Stimulated activated CD4-positive, alpha-beta T cell treated with anti-CD3 and anti-CD28 coated beads, Interleukin-15, amount 100 ng/mL, for 1 hour (primary cell): ENCODE measurements at places on chromosomes 11 and 22.

DNA sequence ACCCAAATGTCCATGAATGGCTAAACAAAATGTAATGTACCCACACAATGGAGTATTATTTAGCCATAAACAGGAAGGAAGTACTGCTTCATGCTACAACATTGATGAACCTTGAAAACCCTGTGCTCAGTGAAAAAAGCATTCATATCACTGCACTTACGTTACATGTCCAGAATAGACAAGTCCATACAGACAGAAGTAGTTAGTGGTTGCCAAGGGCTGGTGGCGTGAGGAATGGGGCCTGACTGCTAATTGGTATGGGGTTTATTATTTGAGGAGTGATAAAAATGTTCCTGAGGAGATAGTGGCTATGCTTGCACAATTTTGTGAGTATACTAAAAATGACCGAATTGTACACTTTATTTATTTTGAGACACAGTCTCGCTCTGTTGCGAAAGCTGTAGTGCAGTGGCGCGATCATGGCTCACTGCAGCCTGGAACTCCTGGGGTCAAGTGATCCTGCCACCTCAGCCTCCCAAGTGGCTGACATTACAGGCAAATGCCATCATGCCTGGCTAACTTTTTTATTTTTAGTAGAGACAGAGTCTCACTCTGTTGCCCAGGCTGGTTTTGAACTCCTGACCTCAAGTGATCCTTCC, 7.7 kb upstream of the SYVN1 start:
- DNase-seq: no peak

DNA sequence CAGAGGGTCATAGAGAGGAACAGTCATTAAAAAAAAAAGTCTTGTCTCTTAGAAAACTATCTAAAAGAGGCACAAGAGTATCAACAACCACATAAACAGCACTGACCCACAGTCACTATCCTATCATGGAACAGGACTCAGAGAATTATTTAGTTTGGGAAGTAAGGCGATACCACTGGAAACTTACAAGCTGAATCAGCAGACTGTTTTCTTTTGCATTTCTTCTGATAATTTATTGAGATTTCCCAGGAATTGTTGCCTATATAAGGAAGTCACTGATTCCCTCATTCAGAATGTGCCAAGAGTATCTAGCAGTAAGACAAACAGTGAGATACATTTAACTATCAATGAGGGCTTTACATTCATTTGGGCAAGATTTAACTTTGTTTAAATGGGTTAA, 304.1 kb downstream of the GUCY1A2 start:
- DNase-seq: no peak

DNA sequence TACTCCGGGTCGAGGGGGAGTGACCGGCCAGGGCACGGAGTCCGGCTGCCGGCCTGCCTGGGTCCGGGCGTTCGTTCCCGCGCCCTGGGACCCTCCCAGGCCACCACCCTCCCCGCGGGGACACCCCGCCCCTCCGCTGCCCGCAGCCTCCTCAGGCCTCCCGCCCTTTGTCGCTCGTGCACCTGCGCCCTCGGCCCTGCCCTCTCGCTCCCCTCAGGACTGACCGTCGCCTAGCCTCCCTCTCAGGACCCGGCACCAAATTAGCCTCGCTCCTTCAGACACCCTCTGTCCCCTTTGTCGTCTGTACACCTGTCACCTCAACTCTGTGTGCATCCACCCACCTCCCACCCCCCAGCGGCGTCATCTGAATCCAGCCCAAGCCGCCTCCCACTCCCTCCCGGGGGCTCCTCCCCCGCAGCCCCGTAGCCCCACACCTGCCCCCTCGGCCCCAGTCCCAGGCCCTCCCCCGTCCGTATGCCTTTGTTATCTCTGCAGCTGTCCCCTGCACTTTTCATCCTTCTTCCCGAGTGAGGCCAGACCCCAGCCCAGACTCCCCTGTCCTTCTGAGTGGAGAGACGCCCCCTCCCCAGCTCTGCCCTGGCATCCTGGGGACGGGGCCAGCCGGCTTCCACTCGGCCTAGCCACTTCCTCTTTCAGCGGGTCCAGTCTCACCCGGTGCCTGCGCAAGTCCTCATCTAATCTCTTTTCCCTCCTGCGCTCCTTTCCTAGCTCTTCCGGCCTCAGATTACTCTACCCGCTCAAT, 643 bp downstream of the TIGD3 start:
- DNase-seq: peak; percentile 34

- DNase-seq: no peak
Measured at GRCh38 chr11:76628408-76628947, 42.1 kb downstream of the LRRC32 start.

GRCh38 chr11:8801121-8801520, 109.9 kb upstream of the AKIP1 start:
- no peak for DNase-seq

DNA sequence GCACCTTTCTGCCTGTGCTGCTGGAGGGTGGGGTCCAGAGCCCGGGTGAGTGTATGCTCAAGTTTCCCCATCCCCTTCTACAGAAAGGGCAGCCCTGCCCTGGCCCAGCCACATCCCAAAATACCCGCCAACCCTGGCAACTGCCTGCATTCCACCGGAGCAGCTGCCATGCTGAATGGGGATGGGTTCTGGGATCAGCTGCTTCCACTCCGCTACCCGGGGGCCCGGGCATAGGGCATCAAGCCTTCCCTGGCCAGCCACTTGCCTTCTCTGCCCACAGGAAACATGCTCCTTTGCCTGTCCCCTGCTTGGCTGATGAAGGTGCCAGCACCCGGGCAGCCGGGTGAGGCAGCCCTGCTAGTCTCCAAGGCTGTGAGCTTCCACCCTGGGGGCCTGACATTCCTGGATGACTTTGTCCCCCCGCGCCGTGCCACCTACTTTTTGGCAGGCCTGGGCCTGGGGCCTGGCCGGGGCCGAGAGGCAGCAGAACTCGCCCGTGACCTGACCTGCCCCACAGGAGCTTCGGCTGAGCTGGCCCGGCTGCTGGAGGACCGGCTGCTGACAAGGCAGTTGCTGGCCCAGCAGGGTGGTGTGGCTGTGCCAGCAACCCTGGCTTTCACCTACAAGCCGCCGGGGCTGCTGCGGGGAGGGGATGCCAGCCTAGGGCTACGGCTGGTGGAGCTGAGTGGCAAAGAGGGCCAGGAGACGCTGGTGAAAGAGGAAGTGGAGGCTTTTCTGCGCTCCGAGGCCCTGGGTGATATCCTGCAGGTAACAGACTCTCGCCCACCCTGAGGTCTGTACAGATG, 3.2 kb downstream of the CARNS1 start:
- no peak for DNase-seq
